ENCODE measurements at places on chromosomes 2 and 18.

- no peak for DNase-seq
These were observed 494.7 kb downstream of the STK39 start for GRCh38 chr2:167752734-167753133.

DNA sequence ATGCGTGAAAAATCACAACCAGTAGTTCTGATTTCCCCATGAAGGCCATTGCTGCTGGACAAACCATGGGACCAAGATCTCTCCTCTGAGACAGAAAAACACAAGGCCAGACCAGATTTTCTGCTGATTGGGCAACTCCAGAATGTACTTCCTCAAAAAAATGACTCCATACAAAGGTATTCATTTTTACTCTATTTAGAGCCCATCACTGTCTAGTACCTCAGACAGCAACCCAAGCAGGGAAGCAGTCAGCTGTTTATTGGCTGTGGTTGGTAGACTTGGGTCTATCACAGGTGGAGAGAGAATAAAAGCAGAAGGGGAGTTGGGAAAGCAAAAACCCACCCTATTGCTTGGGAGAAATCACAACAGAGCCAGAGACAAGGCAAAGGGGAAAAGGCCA is 219.9 kb downstream of the PIK3C3 start:
- DNase-seq = no peak

DNA sequence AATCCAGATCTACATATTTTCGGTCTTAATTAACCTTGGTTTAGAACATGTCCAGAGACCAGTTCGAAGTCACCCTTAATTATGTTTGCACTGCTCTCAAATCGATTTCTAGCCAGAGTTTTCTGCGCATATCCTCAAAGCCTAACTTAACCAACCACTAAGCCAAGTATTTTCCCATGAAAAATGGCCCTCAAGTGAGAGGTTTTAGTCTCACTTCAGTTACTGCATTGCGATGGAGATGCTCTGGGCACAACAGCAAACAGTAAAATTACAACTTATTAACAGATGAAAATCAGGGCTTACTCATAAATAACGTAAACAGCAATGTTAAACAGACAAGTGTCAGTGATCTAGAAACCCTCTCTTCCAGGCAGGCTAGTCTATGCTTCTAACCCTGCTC is 4.5 kb downstream of the RTN4 start:
- no peak for DNase-seq

DNA sequence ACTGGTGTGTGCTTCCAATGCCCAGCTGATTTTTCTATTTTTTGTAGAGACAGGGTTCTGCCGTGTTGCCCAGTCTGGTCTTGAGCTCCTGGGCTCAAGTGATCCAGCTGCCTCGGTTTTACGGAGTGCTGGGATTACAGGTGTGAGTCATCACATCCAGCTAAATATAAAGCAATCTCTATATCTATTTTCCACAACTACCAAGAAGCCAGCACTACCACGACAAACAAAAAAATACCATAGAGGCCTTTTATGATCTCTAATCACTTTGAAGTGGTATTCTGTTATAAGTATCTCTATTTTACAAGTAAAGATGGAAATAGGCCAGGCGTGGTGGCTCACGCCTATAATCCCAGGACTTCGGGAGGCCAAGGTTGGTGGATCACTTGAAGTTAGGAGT is 34.7 kb downstream of the C2orf74 start:
- DNase-seq = no peak

DNA sequence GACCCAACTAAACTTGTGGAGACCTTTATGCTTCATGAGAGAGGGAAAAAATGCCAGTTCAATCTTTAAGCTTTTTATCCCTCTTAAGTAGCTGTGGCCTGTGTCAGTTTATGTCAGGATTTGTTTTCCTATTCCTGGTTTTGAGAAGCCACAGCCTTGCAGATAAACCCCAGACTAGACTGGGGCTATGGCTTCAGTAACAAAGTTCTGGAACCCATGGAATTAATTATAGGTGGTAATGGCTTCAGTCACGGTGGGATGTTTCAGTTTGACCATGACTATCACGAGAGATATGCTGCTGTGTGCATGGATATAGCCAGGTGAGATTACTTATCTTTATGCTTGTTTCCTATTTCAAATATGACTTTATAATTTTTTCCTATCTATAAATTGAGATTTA is 134.8 kb downstream of the RAPGEF4 start:
- no peak for DNase-seq

- no peak for DNase-seq
These were observed 101.1 kb upstream of the LPIN2 start for GRCh38 chr18:3114026-3114425.

DNA sequence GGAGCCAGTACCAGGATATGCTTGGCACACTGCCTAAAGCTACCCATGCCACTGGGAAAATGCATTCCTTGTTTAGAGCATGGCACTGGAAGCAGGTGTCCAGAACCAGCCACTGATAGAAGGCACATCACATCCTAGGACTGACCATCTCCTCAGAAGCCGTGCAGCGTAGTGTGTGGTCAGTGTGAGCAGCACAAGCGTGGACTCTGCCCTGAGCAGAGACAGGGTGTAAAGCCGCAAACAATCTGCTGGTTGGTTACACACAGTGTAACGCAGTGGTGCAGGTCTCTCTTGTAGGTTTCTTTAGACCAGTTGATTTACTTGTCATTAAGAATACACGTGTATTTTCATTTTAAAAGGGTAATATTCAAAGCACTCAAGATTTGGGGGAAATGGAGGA is 377.8 kb upstream of the HS6ST1 start:
- DNase-seq = no peak

DNA sequence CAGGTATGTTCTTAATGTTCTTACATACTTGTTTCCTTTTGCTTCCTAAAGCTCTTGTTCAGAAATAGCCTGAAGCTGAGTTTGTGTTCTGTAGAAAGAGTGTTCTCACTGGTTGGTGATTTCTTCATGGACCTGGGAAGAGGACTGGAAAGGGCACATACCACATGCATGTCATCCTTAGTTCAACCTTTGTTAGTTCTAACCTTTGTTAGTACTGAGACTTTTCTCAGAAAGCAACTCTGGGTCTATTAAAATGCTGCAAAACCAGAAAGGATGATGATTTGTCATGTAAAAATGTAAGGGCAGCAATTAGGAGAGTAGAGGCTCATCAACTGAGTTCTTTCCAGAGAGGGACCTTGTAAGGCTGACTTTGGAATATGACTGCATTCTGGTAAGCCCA is 2.5 kb upstream of the FAP start:
- no peak for DNase-seq

DNA sequence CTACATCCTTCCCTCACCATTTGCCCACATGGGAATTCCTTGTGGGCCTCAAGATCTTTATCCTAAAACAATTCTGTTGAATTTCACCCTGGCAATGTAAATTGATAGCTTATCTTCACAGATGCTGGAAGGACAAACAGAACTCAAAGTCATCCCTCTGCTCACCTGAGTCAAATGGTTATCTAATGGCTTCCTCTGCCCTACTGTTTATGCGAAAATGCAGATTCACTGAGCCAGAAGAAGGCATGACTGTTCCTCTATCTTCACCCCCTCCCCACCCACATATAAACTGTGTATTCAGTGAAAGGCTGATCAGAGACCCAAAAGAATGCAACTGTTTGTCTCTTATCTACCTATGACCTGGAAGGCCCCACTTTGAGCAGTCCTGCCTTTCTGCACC is 43.9 kb upstream of the VWA3B start:
- DNase-seq = no peak

DNA sequence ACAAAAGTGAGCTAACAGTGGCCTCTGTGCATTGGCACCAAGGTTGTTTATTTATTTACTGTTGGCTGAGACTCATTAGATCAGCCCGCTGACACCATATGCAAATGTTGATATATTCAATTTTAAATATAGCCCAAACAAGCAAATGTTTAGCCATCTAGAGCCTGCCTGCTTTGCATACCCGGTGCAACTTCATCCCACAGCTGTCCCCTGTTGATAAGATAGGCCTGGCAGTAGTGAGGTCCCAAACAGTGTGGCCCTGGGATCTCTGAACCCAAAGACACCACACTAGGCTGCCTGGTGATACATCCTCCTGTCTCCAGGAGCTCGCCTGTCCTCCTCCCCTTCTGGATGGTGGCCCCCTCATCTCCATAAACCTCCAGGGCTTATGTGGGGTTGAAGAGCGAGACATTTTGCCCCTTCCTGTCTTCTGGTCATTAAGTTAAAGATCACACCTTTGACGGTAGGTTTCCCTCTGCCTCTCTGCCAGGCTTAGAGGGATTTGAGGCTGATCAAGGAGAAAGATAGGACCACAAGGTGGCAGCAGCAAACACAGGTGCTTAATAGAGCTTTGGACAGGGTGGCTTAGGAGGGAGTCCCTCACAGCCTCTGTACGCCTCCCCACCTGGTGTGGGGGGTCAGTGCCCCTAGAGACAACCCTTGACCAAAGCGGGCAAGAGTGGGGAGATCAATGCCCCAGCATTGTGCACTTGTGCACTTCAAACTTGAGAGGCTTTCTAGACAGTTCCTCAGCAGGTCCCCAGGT is 23.7 kb upstream of the MYO5B start:
- peak; percentile 63 for DNase-seq

GRCh38 chr2:208565690-208566416 is 159.3 kb downstream of the PTH2R start:
- DNase-seq = no peak

- no peak for DNase-seq
These were observed 71.4 kb downstream of the TRIB2 start for GRCh38 chr2:12787891-12788801.
